ENCODE measurements at places on chromosomes 7 and 10.

GRCh38 chr10:111725050-111725449 is 458.5 kb downstream of the GPAM start:
- DNase-seq: no peak

GRCh38 chr7:14690486-14690885 is 212.1 kb downstream of the DGKB start:
- no peak for DNase-seq

DNA sequence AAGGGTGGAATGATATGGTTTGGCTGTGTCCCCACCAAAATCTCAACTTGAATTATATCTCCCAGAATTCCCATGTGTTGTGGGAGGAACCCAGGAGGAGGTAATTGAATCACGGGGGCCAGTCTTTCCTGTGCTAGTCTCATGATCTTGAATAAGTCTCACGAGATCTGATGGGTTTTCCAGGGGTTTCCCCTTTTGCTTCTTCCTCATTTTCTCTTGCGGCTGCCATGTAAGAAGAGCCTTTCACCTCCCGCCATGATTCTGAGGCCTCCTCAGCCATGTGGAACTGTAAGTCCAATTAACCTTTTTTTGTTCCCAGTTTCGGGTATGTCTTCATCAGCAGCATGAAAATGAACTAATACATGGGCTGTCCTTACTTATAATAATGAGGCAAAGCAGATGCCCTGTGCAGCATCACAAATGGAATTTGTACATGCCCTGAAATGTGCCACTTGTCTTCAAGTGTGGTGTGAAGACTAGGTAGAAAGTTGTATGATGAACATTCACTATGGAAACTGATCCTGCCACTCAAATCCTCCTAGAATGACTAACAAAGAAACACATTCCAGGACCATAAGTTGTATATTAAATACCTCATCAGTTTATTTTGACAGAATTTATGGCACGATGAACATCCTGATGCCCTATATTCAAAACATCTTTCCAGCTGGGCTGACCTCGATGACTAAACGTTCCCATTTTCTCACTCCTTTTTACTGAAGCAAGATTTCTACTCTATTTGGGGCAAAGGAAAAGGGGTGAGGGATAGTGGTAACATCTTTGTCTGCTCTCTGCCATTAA is 122.8 kb upstream of the CTTNBP2 start:
- DNase-seq: no peak

GRCh38 chr10:44195112-44196007 is 189.5 kb downstream of the CXCL12 start:
- DNase-seq: no peak

DNA sequence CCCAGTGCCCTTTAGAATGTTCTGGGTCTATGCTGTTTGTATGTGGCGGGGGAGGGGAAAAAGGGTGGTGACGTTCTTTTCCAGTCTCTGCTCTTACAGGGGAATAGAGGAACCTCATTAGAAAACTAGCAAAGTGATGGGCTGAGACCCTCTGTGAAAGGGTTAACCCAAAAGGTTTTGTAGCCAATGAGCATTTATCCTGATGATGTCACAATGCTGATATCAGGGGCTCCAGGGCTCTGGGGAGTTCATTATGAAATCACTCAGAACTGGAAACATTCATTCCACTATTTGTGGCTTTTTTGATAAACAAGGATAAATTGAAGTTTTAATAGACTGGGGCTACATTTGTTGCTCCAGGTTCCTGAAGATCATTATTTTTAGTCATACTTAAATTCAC is 71.7 kb downstream of the ARID5B start:
- no peak for DNase-seq

- DNase-seq: no peak
Observed at GRCh38 chr10:58209669-58210068, 58.0 kb downstream of the IPMK start.

- DNase-seq: no peak
Observed at GRCh38 chr10:75403144-75403938, 1.8 kb upstream of the ZNF503 start.

- DNase-seq: no peak
Observed at GRCh38 chr7:134710511-134710853, 63.8 kb downstream of the BPGM start.

DNA sequence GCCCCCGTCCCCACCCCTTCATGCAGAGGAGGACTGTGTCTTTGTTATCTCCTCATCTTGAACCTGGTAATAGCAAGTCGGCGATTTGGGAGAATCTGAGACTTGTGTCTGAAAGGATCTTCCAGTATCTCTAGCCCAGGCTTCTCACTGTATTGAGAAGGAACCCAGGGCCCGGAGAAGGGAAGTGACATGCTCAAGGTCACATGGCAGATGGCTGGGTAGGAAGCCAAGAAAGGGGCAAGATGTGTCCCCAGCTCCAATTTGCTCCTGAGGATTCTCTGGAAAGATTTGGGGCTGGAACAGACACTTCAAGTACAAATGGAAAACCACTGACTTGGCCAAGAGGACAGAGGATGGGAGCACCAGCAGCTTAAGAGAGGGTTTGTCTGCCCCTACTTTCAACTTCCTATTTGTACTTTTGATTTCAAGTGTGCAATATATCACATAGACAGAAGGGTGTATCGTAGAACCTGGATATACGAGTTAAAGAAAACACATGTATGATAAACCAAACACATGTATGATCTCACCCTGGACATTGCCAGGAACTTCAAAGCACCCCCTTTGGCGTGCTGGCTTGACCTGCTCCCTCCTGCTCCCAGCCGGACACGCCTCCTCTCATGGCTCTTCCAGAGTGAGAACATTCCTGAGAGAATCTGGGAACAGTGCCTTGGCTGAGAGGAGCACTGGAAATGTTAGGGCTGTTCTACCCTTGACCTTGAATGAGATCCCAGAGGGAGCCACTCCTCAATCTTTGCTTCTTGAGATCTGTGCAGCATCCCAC is 79.7 kb downstream of the CDH23 start:
- no peak for DNase-seq

- no peak for DNase-seq
Observed at GRCh38 chr10:108352771-108353170, 1188.3 kb upstream of the SORCS1 start.

DNA sequence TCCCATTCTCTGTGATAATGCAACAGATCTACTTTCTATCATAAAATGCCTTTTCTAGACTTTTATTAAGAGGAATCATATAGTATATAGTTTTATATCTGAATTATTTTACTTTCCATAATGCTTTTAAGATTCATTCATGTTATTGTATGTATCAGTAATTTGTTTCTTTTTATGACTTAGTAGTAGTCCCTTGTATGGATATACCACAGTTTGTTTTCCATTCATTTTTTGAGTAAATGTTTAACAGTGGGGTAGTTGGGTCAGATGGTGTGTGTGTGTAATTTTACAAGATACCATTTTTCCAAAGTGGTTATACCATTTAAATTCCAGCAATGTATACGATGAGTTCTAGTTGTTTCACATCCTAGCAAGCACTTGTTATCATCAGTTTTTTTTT is 10.4 kb downstream of the PIK3CG start:
- no peak for DNase-seq

DNA sequence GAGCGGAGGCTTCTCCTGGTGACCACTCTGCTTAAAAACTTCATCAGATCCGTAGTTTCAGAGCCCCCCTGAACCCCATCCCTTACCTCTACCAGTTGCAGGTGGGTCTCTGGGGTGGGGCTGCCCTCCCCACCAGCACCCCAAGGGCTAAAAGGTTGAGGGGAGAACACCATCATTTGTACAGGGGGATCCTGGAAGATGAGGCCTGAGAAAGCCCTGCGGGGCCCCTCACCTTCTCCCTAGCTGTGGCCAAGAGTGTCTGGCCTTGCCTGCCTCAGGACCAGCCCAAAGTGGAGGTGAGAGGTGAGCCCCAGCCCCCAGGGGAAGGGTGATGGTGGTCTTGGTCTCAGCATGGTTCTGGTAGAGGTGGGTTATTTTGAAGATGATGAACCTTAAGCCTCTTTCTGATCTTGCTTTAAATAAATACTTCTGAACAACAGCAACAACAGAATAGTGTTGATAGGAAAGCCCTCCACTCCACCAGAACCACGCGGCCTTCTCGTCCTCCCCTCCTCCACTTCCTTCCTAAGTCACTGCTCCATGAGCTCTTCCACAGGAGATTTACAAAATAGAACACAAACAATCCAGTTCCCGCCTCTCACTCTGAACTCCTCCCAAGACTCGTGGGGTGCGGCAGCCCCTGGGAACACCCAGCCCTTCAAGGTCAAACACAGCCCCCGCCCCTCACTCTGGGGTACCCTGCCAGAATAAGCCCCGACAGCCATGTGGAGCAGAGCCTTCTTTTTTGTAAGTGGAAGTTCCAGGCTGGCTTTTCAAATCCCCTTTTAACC is 169.1 kb downstream of the EGFR start:
- DNase-seq: no peak

DNA sequence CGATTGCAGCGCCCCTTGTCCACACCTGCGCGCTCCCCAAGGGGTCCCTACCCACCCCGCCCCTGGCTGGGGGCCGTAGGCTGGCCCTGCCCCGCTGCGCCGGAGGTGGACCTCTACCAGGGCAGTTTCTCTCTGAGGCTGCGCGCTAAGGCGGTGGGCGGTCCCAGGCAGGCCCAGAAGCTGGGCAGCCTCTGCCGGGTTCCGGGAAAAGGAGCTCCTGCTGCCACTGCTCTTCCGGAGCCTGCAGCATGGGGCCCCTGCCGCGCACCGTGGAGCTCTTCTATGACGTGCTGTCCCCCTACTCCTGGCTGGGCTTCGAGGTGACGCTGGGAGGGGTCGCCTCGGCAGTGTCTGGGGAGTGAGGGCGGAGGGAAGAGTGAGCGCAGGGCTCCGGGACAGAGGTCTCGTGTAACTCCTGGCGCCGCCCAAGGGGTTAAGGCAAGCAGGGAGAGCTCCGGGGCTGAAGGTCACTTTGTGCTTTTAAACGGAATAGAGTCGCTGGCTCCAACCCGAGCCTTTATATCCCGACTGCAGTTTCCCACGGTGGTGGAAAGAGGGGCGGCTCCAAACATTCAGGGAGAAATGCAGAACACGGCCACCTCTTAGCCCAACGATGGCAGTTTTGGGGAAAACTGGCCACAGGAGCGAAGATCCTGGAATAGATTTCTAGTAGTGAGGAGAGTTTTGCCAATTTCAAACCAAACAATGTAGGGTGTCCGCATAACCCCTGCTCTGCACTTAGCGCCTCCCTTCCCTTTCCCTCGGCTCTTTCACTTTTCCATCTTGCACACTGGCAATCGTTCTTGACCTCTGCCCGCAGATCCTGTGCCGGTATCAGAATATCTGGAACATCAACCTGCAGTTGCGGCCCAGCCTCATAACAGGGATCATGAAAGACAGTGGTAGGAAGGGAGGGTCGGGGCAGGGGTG is at the start of gene GSTK1:
TSS of gene GSTK1 (plus strand) at position 176 of the 930 bp plus-strand sequence. CDS start at position 249, 73 bp downstream.
- DNase-seq: peak; percentile 28

DNA sequence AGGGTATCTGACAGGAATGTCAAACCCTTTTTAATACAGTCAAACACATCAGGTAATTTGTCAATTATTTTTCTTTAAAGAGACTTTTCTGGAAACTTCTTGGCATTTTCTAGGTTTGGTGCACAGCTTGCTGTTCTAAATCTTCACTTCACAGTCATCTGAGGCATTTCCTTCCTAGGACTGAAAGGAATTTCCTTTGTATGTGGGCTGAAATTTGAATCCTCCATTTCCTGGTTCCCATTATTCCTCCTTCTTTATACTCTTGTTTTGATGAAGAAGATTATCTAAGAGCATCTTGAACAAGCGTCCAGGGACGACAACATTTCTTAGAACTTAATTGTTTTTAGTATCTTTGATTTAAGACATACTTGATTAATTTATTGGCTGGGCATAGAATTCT is 24.9 kb downstream of the CALD1 start:
- no peak for DNase-seq

DNA sequence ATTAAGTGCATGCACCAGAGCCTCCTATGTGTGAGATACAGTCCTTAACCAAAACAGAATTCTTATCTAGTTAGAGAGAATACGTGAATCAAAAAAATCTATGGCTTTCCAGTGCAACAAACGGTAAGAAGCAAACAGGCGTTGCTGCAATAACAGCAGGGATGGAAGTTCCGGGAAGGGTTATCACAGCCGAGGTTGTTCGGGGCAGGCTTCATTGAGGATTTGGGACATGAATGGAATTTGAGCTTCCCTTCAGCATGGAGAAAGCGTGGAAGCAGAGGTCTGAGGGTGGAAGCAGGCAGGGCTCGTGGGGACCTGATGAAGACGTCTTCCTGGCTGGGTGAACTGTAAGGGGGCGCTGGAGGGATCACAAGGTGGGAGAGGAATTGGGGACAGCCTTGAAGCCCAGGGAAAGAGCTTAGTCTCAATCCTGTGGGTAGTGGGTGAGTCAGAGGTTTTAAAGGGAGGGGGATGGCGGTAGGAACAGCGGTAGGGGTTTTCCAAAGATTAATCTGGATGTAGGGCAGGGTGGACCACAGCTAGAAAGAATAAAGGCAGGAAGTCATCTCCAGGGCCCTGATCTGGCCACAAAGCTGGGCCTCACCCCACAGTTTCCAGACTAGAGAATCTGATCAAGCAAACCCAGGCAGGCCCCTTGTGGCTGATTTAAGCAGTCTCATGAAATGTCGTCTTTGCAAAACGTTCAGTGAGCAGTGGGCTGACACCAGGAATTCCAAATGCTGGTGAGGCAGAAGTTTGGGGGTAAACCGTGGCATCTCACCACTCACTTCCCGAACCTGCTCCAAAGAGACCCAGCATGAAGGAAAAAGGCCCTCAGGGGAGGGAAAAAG is 65.1 kb downstream of the CALML3 start:
- DNase-seq: no peak

DNA sequence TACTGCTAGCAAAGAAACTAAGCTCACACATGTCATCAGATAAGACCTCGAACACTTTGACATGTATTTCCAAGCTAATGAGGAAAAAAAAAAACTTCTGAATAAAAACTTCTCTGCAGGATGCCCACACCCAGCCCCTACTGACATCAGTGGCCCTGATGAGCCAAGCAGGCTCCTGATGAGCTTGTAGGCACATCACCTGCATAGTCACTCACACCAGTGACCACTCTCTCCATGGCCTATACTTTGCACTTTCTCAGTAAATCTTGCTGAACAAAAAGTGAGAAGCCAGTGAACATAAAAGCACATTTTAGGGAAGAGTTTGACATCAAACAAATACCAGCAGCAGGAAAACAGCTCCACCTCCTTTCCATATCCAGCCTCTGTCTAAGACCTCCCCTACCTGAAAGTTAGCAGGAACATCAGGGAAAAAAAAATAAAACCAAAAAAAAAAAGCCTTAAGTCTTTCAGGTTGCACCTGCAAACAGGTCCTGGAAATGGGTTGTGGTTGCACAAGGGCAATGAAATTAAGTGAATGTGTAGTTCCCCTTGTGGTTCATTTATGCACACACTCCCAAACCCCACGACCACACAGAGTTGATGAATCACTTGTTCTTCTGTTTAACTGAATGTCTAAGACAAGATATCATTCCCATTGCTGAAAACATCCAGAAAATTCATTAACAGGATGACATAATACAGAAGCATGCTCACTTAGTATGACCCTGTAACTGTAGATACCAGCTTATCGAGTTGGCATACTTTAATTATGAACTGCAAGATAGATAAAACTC is 205.2 kb upstream of the PDE1C start:
- no peak for DNase-seq

DNA sequence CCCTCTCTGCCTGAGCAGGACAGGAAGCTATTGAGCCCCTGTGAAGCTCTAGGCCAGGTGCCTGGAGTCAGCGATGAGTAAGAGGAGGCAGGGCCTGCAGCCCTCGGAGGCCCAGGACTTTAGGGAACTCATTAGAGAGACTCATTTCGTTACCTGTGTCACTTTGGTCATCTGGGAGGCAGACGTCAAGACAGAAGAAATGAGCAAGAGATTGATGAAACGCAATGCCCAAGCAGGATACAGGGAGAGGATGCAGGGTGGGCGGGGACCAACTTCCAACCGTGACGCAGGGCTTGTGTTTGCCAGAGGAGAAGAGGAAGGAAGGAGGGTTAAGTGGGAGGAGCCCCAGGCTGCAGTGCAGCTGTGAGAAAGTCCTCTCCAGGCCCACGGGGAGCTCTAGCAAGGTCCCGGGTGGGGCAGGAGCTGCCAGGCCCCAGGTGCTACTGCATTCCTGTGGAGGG is 26.4 kb upstream of the GNA12 start:
- no peak for DNase-seq
